ENCODE measurements at places on chromosomes 1 and 21.

DNA sequence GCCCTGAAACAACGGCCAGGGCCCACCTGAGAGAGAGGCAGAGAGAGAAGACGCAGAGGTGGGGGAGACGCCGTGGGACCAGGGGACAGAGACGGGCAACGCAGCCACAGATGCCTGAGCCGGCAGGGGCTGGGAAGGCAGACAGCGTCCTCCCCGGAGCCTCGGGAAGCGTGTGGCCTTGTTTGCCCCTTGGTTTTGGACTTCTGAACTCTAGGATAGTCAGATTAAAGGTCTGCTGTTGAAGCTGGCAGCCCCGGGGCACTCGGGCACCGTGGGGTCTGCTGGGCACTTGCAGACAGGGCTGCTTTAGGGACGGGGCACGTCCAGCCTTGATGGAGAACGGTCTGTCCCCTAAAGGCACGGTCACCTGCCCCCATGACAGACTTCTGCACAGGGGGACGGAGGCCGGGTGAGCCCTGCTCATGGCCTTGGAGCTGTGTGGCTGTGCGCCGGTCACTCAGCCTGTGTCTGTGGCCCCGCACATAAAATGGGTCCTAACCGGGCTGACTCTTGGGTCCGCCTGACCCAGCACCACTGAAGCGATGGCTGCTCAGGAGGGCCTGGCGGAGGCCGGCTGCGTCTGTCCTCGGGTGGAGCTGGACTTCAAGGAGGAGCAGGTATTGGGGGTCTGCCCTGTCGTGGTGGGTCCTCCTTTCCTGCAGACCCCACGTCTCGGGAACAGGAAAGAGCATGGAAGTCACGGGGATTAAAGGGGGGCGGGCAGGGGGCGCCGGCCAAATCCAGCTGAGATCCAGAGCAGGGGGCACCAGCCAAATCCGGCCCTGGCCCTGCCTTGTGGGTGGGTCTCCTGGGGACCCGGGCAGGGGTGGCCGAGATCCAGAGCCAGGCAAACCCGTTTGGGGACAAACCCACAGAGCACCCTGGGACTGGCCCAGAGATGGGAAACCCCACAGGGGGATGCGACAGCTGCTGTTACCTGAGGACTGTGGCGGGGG lies 9.6 kb upstream of the RNF223 start:
- no peak for DNase-seq

- no peak for DNase-seq
Measured at GRCh38 chr1:163933437-163933836, 611.7 kb downstream of the NUF2 start.

DNA sequence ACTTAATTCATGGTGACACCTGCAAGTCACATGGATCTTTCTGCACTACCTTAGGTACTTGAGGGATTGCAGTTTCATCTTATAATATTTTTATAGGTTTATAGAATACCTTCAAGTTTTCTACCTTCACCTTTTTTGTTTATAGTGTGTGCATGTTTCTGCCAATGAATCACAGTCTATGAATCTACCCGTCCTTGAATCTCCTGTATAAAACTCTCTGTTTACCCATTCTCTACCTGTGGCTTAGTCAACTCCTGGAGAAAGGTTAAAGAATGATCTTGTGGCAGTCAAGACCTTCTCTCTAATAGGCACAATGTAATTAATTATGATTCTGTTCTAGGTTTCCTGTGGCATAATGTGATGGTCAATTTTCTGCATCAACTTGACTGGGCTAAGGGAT lies 3.2 kb upstream of the GSTM2 start:
- no peak for DNase-seq

- DNase-seq: no peak
Measured at GRCh38 chr1:15884477-15884876, 37.0 kb downstream of the SPEN start.

DNA sequence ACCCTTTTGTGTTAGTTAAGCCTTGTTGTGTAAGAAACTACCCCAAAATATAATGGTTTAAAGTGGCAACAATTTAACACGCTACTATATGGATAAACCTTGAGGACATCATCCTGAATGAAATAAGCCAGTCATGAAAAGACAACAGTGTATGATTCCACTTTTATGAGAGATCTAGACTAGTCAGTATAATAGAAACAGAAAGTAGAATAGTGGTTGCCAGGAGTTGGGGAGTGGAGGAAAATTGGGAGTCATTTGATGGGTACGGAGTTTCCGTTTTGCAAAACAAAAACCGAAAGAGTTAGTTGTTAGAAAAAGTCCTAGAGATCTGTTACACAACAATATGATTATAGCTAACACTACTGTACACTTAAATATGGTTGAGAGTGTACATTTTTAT lies 16.0 kb upstream of the CHIA start:
- DNase-seq: no peak

DNA sequence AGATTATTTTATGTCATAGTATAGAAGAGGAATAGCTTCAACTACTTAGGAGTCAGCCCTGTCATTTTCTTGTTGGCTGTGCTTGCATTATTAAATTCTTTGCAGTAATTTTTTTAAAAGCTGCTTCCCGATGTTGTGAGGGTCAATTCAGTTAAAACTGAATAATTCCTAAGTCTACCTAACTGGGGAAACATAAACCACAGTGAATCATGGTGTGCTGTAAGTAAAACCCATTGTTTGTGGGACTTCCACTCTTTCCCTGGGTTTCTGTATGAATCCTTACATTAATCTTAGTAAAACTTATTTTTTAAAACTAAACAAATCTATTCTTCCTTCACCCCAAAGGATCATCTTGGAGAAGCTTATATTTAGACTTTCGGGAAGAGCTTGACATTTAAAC lies 4.4 kb downstream of the SUCO start:
- DNase-seq: no peak

- DNase-seq: no peak
Measured at GRCh38 chr1:201882665-201883132, 6.0 kb upstream of the SHISA4 start.

- no peak for DNase-seq
Measured at GRCh38 chr1:162191396-162192305, 122.2 kb downstream of the NOS1AP start.

DNA sequence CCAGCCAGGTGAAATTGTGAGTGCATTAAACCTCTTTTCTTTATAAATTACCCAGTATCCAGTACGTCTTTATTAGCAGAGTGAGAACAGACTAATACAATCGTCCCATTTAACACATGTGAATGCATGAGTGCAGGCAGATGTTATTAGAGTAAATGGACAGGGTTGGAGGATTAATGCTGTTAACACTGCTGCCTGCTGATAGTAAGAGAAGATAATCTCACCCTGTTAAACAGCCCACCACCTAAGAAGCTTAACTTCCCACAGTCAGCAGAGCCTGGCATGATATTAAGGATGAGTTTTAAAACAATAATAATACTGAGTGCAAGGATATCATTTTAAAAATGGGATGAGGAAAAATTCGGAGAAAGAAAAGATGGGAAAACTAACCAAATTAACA lies 181.4 kb upstream of the LHX8 start:
- no peak for DNase-seq

DNA sequence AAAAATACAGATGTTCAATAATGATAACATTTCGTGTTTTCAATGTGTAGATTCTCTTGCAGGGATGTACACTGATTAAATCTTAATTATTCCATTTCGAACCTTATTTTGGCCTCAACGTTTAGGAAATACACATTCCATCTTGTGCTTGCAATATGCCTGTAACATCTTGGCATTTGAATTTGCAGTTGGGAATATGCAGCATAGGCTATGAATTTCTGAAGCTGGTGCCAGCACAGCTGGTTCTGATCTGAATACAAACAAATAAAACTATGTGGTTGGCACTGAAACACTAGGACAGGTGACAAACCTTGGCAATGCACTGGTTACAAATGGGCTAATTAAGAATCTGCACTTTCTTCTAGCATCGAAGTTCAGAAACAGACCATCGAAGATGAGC lies 108.4 kb downstream of the ERG start:
- no peak for DNase-seq

DNA sequence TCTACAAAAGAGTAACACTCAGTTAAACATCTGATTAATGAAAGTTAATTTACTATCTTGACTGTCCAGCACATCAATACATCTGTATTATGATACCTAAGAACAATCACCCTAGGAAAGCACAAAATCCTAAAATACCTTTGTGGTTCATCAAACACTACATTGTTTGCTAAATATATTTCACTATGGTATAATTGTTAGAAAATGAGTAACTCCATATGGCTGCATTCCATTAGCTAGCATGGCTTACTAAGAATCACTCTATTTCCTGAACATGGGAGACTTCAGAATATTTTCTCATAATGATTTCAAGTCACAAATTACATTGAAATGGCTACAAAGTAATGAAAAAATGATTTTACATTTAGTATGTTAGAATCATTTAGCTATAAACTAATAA lies 12.5 kb downstream of the TRMT1L start:
- DNase-seq: no peak

DNA sequence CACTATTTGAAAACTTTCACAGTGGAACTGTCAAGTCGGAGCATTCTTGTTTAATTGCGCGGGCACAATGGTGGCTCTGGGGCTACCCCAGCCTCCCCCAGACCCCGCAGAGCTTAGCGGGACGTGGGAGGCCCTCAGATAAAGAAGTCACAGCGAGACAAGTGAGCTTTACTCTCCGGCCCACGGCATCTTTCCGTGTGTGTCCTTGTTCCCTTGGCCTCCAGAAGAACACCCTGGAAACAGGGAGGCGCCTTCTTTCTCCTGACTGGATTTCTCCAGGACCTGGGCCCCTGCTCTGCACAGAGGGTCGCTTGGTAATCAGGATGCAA lies 382.8 kb downstream of the RRAGC start:
- DNase-seq: no peak

- DNase-seq: no peak
Measured at GRCh38 chr1:96596226-96596922, 125.2 kb upstream of the PTBP2 start.

DNA sequence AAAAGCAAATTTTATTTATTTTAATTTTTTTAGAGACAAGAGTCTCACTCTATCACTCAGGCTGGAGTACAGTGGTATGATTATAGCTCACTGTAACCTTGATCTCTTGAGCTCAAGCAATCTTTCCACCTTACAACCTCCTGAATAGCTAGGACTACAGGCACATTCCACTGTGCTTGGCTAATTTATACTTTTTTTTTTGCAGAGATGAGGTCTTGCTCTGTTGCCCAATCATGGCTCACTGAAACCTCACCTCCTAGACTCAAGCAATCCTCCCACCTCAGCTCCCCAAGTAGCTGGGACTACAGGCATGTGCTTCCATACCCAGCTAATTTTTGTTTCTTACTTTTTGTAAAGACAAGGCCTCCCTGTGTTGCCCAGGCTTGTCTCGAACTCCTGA lies 49.5 kb downstream of the DR1 start:
- DNase-seq: no peak

Measured in glomerular endothelial cell (primary cell).